ENCODE measurements at places on chromosomes 3 and 15.

GRCh38 chr3:35965908-35966307 lies 326.6 kb downstream of the ARPP21 start:
- peak; percentile 46 for DNase-seq

DNA sequence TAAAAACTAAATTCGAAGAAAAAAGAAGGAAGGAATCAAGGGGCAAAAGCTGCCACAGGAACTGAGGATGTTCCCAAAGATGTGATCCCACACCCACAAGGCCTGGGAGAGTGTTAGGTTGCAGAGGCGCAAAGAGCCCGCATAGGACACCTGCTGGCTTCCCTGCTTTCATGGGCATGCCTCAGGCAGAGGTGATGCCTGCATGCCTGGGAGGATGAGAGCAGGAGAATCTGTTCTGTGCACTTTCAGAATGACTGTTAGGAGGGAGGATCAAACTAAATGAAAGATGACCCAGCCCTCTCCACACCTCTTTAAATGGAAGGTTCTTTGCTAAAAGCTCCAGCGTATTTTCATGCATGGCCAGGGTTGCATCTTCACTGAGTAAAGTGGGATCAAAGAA lies 162.4 kb downstream of the PLCL2 start:
- no peak for DNase-seq

- DNase-seq, result no peak
These were observed 16.7 kb downstream of the SMAD3 start for GRCh38 chr15:67082007-67082536.

DNA sequence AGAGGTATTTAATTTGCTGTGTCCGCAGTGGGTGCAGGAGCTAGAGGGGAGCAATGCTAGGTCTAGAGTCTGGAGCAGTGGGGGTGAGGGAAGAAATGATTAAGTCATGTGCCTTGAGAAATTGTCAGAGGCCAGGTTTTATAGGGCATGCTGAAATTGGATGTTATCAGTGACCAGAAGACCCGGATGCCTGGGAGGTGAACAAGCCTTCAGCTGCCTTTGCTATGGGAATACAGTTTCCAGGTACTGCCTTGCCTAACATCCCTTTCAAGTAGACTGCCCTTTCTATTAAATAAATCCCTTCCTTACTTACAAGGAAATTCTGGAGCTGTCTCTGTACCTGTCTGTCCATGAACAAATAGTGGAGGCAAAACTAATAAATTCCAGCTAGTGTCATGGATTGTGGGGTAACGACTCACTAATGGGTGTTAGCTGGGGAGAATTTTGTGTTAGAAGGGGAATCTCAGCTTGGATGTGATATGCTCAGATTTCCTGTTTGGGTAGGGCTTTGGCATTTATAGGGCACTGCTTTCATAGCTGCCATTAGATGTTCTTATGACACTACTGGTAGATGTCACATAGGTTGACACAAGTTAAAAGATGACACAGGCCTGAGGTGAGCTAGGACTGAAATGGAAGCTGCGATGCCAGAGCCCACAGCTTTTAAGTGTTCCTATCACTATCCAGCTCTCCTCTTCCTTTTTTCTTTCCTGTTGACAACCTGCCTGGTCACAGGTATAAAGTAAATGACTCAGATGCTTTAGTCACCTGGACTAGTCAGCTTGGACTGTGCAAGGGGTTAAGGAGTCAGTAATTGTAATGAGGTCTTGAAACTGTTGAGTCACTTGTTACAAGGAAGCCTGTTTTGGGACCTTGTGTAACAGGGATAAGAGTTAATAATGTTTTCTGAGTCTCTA lies 21.3 kb downstream of the CHD2 start:
- DNase-seq, result peak; percentile 97

GRCh38 chr3:149368201-149368673 lies 9.2 kb downstream of the TM4SF1 start:
- peak; percentile 60 for DNase-seq

DNA sequence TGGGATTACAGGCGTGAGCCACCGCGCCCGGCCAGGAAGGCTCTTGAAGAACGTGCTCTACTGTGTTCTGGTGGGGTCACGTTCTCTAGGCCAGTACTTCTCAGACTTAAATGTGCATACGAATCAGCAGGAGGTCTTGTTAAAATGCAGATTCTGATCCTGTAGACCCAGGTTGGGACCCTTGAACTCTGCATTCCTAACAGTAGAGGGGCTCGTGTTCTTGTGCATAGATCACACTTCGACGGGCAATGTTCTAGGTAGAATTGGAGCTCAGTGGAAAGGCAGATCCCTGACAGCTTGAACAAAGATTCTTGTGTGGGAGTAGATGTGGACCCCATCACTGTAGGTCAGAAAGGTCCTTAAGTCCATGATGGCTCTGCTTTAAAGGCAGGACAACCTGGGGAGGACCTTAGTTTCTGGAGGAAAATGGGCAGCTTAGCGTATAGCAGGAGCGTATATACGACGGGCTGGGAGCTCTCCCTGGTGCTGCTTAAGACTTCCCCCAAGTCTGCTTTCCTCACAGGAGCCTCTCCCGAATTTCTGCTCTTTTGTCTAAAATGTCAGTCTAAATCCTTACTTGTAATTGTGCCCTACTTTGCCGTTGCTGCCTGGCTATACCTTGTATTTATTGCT lies 16.9 kb upstream of the FAM81A start:
- peak; percentile 63 for DNase-seq

GRCh38 chr3:32531010-32531647 lies 28.5 kb upstream of the CMTM6 start:
- no peak for DNase-seq

- DNase-seq, result no peak
These were observed 46.8 kb downstream of the PDHB start for GRCh38 chr3:58386626-58387365.

DNA sequence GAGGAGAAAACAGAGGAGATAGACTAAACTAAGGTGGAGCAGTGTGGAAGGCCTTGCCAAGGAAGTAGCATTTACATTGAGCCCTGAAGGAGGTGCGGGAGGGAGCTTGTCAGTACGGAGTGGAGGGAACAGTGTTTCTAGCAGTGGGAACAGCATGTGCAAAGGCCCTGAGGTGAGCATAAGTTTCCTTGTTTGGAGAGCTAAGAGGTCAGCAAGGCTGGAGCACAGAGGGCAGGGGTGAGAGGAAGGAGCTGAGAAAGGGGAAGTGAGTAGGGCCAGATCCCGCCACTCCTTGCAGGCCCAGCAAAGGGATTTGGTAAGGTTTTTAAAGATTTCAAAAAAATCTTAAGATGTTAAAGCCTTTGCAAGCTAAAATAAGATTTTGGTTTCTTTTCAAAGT lies 70.1 kb downstream of the HMCES start:
- DNase-seq, result no peak

GRCh38 chr15:66962522-66962921 lies 102.9 kb upstream of the SMAD3 start:
- no peak for DNase-seq

DNA sequence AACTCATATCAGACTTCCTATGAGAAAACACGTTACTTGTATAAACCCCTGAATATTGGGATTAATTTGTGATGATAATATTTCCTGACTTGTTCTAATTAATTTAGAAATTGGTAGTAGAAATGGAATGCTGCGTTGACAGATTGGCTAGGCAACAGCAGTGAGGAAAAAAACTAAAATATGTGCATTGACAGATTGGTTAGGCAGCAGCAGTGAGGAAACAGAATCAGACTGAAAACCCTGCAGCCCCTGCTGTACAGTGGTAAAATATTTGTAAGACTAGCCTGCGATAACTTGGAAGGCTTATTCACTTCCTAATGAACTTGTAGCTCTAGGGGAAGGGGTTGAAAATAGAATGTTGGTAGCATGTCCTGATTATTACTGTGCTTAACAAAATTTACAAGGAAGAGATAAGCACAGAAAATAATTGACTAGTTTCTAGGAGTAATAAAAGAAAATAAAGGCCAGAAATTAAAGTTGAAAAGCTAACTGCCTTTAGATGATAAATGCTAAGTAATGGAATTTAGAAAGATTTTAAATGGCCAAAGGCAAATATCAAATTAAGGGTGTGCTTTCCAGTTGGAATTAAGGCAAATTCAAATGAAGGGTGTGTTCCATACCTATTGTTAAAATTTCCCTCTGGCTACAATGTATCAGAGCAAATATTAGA lies 29.9 kb upstream of the IL16 start:
- DNase-seq, result no peak

GRCh38 chr3:153210660-153211059 lies 48.6 kb downstream of the RAP2B start:
- DNase-seq, result peak; percentile 89

GRCh38 chr3:42488687-42489086 lies 13.8 kb upstream of the VIPR1 start:
- DNase-seq, result no peak

DNA sequence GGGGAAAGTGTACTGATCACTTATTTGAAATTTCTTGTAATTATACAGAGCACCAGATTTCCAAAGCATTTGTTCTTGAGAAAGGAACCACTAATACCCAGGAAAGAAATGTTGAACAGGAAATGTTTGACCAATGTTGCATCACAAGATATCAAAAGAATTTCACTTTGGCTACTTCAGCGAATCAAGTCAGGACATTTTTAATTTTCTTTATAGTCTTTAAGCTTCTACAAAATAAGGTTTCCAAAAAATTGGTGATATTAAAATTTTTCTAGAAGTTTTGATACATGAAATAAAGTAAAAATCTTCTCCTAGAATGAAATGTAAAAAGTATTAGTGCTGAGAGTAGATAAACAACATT lies 421.9 kb downstream of the MECOM start:
- DNase-seq, result peak; percentile 48

- DNase-seq, result no peak
These were observed 21.2 kb downstream of the IL5RA start for GRCh38 chr3:3089017-3089416.

GRCh38 chr3:71513515-71513914 lies 70.0 kb downstream of the FOXP1 start:
- DNase-seq, result no peak

- DNase-seq, result no peak
These were observed 249.9 kb downstream of the CACNA2D3 start for GRCh38 chr3:54372232-54372631.

DNA sequence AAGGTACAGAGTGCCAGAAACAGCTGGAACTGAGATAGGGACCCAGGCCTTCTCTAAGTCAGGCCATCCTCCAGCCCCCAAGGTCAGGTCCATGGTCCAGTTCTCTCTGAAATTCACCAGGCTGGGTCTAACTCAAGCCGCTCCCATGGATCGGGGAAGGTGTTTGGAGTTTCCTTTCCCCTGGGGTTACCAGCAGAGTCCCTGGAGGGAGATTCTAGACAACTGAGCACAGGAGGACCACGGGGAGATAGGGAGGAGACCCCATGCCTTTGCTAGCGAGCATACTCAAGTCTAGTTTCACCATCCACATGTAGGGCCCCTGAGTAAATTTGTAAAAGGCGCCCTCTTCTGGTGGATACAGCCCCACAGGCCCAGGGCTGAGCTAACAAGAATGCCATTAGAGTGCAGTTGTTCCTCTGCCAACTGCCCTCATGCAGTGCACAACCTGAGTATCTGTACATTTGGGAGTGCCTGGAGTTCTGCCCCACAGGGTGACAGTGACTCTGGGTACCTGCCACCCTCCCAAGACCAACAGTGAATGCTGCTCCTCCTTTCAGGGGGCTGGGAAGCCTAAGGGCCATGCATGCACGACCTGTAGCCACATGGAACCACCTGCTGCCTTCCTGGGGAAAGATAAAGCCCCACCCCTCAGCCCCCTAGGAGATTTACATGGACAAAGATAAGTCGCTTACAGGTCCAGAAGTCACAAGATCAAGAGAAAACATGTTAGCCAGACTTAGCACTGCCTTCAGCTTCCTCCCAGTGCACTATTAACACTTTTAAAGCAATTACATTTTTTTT lies 89.0 kb downstream of the IQSEC1 start:
- peak; percentile 80 for DNase-seq

- DNase-seq, result no peak
These were observed 28.5 kb downstream of the PLAAT1 start for GRCh38 chr3:193269343-193270028.

DNA sequence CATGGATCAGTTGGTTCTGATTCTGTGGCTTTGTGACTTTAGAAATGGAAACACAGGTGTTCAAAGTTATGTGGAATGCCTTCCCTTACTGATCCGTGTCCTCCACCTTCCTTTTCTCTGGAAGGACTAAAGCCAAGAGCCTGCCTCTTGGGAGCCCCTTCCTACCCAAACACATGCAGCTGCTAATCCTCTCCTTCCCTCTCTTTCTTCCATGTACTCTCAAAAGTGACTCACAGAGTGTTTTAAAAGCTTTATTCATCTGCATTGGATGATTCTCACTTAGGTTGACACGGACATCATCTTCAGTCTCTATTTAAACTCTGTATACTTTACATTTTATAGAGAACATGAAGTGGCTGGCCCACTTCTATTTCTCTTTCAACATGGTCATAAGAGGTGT lies 856.5 kb upstream of the ARPP21 start:
- DNase-seq, result no peak

- DNase-seq, result peak; percentile 56
These were observed 5.0 kb upstream of the HES1 start for GRCh38 chr3:194130807-194131589.

DNA sequence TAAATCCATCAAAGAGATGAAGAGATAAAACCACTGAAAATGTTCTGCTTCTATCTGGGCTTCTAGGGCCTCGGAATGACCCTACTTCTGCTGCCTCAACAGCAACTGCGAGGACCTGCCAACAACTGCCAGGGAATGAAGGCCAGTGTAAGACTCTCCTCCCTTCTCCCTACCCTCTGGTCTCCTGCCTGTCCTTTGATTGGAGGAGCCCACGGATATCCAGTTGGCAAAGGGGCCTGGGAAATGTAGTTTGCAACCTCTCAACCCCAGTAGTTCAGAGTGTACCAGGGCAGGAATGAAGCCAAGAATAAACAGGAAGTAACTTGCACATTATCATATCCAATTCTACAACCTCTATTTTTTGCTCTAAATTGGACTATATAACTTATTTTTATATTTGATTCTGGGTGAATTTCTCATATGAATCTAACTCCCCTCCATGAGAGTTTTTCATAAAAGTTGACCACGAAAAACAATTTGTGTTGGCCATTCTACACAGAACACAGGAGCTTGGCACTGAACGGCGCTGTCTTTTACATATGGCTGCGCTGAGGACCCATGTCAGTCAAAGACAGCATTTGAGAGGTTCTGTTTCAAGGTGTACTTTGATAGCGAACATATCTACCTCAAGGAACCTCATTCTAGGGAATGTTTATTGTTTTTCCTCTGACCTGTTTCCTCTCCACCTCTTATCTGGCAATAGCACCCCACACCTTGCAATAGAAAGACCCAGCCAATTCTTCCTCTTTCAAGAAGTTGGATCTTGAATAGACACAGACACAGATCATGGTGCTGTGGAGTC lies 91.1 kb upstream of the RNF7 start:
- DNase-seq, result peak; percentile 60

- no peak for DNase-seq
These were observed 95.2 kb downstream of the NUP210 start for GRCh38 chr3:13324835-13325501.
